Esophagus squamous epithelium (tissue), 5 donors: ENCODE measurements at places on chromosomes 1 and 21.

- no peak for DNase-seq
Observed at GRCh38 chr1:80363689-80364475, 1357.4 kb upstream of the ADGRL4 start.

DNA sequence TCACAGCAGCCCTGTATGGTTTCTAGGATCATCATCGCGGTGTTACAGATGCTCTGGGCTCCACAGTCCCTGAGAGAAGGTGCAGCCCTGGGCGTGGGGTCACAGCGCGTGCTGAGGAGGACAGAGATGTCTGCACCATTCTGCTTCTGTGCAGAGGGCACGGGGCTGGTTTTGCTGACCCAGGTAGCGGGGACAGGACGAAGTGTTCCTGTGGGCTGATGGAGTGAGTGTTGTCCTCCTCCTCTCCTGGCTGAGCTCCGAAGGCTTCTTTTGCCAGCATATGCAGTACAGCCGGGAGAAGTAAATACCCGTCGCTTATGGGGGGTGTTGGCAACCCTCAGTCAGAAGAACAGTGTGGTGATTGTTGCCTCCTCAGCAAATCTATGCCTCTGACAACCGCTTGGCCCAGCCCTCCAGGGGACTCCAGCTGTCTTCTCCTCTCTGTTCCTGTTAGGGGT, 101.5 kb downstream of the DDX20 start:
- DNase-seq, result no peak

DNA sequence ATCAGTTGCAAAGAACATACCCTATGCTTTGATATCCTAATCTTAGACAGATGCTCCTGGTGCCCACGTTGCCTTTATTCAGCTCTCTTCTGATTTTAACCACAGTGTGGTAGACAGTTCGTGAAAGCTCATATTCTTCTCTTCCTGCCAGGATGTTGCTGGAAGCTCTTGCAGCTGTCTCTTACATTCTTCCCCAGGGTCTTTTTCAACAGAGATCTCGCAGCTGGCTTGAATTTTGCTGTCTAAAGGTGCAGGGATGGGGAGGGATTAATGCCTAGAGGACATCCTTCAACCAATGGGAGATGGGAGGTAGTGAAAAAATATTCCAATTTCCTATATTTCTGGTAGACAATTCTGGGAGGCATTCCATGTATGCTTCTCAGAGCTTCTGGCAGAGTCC, 150.0 kb upstream of the APP start:
- no peak for DNase-seq

DNA sequence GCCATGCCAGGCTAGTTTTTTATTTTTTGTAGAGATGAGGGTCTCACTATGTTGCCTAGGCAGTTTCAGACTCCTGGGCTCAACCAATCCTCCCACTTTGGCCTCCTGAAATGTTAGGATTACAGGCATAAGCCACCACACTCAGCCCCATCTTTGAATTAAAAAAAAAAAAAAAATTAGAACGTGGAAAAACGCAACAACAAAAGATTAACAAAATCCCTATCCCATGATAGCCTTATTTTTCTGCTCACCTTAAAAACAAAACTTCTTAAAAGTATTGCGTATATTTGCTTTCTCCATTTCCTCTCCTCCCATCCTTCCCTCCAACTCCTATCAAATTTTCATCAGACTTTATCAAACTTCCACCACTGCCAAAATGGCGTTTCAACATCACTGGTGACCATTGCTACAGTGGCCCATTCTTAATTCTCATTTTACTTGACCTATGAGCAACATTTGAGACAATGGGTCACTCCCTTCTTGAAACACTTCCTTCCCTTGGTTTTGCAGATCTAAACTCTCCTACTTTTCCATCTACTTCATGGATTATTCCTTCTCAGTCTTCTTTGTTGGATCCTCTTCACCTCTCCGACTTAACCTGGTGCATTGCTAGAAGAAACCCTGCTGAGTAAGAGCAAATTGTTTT, 579 bp upstream of the ZNF684 start:
- no peak for DNase-seq

DNA sequence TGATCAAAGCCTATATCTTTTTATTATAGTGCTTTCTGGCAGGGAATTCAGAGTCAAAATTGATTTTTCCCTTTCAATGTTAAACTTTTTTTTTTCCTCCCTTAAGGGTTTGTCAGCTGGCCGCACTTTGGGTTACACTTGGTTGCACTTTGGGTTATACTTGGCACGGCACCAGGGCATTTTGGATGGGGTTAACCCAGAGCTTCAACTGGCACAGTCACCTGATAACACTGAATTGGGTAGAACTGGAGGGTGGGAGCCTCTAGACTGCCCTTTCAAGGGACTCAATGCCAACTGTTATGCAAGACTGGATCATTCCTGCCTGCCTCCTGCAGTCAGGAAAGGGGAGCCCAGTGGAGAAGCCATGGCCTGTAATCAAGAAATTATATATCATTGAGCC, 211.5 kb downstream of the KCNJ6 start:
- no peak for DNase-seq

DNA sequence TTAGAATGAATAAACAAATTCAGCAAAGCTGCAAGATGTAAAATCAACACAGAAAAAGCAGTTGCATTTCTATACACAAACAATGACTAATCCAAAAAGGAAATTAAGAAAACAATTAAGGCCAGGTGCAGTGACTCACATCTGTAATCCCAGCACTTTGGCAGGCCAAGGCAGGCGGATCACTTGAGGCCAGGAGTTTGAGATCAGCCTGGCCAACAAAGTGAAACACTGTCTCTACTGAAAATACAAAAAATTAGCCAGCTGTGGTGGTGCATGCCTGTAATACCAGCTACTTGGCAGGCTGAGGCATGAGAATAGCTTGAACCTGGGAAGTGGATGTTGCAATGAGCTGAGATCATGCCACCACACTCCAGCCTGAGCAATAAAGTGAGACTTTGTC, 22.3 kb downstream of the THEM4 start:
- DNase-seq, result no peak

DNA sequence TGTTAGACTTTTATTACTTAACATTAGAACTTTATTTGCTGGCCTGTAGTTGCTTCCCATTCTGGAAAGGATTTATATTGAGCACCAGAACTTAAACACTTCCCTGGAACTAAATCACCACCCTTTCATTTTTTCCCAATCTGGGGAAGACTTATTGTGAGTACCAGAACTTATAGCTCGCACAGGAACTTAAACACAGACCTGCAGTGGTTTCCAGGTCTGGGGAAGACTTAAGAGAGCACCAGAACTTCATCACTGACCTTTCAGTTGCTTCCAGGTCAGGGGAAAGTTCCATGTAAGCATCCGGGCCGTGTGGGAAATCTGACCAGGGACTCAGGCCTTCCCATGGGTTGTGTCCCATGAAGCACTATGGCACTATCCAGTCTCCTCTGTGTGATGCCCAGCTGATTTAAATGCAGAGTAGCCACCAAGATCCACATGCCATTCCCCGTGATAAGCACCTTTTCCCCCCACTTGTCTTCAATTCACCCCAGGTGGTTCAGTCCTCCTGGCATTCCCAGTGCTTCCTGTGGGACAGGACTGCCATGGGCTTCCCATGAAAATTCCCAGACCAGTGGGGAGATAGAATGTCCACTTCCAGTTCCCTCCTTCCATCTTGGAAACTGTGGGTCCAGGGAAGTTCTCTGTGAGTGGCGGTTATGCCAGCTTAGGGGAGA, 48.9 kb downstream of the C4BPA start:
- DNase-seq, result no peak

GRCh38 chr1:193348091-193348768, 161.8 kb upstream of the B3GALT2 start:
- DNase-seq, result no peak

GRCh38 chr1:230700132-230700531, 13.8 kb downstream of the AGT start:
- no peak for DNase-seq

DNA sequence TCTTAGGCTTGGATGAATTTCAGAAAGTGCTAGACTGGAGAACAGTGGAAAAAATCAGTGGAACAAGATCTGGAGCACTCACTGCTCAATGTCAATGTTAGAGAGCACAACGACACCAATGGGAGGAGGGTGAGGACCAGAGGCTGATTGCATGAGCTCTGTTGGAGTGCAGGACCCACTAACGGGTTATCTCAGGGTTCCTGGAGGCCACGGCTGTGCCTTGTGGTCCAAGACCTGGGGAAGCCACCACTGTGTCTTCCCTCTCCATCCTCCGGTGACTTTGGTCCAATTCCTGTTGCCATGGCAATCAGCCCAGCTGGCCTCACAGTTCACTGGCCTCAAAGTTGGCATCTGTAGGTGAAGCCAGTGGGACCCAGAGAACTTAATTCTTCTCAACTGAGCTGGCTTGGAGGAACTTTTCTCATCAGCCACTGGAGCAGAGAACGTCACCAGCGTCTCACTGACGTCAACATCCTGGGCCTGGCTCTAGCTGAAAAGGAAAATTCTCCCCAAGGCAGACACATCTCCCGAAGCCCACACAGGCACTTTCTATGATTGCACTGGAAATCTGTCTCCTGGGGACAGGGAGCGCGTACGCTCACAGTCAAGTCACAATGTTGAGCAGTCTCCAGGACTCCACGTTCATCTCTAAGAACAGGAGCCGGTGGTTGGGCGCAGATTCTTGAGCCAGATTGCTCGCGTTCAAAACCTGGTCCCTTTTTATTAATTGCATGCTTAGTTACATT, 21.9 kb upstream of the GPR157 start:
- no peak for DNase-seq

DNA sequence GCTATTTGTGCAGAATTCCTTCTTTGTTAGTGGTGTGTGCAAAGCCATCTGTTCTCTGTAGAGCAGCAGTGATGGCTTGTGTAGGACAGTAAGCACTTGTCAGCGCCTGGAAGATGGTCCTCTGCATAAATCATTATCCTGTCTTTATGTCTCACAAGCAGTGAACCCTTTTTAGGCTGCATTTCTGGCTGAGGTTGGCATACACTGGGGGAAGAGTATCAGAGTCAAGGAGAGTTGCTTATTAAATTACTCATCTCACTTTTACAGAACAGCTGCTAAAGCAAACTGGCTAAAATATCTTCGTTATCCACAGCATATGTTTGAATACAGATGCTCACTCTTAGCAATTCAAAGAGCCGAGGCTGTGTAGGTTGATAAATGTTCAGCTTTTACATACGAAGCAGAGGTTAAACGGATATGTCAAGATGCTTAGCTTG, 54.6 kb upstream of the NCAM2 start:
- DNase-seq, result no peak

GRCh38 chr1:184433956-184434502, 47.2 kb downstream of the C1orf21 start:
- no peak for DNase-seq

DNA sequence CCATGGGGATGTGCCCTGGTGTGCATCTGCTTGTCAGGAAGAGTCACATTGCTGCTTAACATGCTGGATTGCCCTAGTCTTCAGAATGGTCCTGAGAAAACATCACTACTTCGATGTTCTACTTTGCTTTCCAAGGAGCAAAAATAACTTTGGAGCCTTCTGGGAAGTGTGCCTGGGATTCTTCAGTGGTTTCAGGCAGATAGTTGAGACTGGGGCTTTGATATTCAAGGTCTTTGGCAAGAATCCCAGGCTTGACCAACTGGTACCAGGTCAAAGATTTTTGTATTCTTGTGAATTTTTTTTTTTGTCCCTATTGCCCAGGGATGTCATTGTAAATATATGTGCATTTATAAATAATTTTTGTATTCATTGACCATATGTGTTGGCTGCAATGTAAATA, 51.4 kb downstream of the LRIG2 start:
- DNase-seq, result no peak

DNA sequence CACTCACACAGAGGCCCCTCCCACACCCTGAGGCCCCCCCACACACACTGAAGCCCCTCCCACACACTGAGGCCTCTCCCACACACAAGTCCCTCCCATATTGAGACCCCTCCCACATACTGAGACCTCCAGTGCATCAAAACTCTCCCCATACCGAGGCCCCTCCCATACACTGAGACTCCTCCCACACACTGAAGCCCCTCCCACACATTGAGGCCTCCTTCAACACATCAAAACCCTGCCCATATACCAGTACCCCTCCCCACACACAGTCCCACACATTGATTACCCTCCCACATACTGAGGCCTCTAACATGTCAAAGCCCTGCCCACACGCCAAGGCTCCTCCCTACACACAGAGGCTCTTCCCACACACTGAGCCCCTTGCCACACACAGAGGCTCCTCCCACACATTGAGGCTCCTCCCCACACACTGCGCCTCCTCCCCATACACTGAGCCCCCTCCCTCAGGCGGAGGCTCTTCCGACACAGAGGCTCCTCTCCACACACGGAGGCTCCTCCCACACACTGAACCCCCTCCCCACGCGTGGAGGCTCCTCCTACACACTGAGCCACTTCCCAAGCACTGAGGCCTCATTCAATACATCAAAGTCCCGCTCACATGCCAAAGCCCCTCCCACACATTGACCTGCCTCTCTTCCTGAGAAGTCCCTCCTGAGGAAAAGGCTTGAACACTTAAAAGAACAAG, 392.3 kb downstream of the CAMTA1 start:
- DNase-seq, result no peak

GRCh38 chr1:118982821-118983557, 5.2 kb downstream of the TBX15 start:
- DNase-seq, result no peak

DNA sequence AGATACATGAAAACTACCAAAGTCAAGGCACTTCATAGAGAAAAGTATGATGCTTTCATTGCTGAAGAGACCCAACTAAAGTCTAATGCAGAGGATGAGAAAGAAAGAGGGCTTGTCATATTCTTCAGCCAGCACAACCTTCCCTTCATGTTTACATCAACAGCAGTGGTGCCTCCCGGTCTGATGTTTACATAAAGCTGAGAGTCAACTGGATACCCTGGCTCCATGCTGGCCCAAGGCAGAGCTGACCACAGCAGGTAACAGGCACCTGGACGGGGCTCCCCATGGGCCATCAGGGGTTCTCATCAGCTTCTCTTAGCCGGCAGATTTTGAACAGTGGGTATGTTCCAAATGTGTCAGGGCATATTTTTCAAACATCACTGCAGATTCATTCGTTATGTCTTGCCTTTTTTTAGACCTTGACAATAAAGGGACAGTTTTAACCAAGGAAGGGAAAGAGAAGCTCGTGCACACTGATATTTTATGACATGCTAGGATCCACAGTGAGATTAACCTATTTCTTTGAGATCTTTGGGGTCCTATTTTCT, 117.1 kb downstream of the NRIP1 start:
- DNase-seq, result no peak

DNA sequence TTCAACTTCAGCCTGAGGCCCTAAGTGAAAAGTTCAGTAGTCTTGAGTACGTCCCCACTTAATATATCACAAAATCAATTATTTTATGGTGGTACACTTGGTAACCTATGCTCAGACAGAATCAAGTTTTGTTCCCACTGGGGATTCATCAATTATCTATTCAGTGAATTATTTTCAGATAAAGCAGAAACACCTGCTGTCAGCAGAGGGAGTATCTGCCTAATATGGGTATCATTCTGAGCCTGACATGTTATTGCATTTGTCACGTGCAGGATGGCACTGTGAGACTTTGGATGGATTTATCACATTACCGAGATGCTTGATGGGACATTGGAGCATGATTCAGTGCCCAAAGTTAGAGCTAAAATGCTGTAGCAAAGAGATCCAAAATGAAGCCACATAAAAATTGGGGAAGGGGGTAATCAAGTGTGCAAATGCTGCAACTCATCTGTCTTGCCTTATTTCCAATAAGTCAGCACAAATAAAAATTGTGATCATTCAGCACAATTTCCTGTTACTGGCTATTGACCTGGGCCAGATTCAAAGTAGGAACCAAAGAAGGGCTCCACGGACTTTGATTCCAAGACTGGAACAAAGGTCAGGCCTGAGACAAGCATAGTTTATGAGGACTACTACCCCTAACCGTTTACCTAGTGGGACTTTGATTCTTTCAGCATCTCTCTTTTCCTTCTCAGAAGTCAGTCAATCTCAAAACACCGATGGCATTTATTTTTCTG, 657.6 kb downstream of the LMO4 start:
- no peak for DNase-seq

GRCh38 chr21:44566403-44566802, 7.1 kb upstream of the KRTAP10-4 start:
- DNase-seq, result no peak
